Activated CD8-positive, alpha-beta memory T cell treated with anti-CD3 and anti-CD28 coated beads for 1 hour (primary cell): ENCODE measurements at places on chromosomes 16 and 17.

DNA sequence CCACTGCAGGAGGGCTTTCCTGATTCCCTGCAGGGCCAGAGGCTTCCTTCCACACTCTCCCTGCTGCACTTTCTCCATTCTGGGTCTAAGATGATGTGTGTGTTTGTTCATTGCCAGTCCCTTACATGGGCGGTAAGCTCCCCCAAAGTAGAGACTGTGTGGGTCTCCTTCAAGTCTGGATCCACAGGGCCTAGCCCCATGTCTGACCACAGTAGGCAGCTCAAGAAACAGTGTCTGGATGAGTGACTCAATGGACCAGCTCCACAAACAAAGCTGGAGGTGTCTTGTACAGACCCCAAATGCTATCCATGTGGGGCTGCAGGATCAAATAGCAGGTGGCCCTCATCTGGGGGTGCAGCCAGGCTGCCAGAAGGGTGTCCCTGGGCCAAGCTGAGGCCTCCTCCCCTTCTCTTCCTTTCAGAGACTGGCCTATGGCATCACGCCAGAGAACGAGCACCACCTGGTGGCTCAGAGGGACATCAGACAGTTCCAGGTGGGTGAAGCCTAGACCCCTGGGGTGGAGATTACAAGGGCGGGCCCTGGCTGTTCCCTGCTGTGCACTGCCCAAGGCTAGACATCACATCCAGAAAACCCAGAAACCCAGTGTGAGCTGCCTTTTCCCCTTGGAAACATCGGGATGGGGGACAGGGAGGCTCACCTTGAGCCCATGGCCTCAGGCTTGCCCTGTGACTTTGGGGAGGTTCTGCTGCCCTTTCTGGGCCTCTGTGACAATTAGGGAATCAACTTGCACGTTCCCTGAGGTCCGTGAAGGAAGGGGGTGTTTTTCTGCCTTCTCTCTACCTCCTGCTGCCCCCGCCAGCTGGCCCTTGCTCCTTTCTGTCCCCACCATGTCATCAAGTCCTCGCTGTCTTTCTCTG, 45.9 kb downstream of the SLC6A2 start:
- no peak for DNase-seq

GRCh38 chr17:17408236-17408794, 68.5 kb upstream of the MED9 start:
- DNase-seq = no peak

GRCh38 chr17:72199256-72199655, 78.4 kb downstream of the SOX9 start:
- no peak for DNase-seq

GRCh38 chr17:35081638-35082037, 18.1 kb upstream of the RFFL start:
- no peak for DNase-seq
